CD8-positive, alpha-beta memory T cell (primary cell): ENCODE measurements at places on chromosomes 3 and 15. TPM values are rescaled to one million over a fixed set of nuclear protein-coding genes. Genes with fewer than 3 reads are reported as not detected.

GRCh38 chr3:172236771-172237742 lies 197.7 kb downstream of the FNDC3B start:
- DNase-seq, result no peak

DNA sequence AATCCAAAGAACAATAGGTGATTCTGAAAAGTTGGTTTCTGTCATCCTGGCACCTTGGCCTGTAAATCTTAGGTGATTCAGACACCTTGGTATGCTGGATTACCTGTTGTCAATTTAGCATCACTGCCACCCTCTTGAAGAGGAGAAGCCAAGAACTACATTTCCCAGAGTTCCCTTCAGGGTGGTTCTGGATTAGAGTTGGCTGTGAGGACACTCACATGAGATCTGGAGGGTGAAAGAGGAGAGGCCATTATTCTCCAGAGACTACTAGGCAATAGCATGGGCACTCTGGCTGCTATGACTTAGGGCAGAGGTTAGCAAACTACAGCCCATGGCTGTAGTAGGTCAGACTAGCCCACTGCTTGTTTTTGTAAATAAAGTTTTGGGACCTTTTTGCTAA lies 41.7 kb upstream of the CORO2B start:
- no peak for DNase-seq

The EAF1 gene
- 25.8 TPM for total RNA-seq

DNA sequence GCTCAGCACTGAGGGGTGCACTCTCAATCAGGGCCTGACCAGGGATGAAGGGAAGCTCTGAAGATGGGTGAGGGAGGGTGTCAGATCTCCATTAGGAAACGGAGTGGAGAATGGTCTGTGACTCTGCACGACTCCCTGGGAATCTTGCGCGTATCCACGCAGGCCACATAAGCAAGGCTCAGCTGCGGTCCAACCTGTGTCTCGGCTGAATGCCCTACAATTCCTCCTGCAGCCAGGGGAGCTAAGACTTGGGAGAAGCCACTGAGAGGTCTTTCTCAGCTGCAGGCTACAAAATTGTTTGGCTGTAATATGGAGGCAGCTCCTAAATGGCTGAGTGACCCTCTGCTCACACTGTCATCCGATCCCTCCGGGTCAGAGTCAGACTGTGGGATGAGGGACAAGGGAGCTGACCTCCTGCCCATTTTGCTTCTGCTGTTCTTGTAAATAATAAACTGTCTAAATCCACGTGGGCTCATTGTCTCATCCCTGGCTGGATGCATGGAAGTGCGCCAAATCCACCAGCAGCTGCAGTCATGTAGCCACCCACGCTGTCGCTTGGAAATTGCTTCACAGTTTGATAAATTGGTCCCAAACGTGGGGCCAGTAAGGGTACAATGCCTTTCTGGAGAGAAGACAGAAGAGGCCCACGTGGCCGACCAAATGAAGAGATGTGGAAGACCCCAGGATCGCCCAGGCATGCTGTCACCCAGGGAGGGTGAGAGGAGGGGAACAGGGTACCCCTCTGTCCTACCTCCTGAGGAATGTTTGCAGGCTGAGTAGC lies 30.5 kb downstream of the ALS2CL start:
- DNase-seq, result no peak

The FETUB gene
- total RNA-seq, result not detected

DNA sequence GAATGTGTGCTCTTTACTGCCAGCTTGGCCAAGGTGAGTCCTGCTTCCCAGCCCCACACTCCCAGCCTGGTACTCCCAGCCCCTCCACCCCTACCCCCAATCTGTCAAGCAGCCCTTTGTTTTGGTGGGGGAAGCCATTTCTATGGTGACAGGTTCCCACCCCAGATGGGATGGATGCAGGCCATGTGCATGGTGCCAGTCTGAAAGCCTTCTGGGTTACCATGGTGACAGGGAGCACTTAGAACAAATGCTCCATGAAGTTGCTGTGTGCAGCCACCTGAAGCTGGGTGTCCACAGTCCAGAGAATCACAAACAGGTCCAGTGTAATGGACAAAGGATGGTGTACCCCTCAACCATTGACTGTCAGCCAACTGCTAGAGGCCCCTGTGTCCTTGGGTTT lies 19.1 kb upstream of the VILL start:
- no peak for DNase-seq

The LRRC34 gene
- 2.4 TPM for total RNA-seq

- DNase-seq, result no peak
These were observed 215.9 kb upstream of the CTDSPL start for GRCh38 chr3:37645517-37646380.

GRCh38 chr3:196339493-196340254 lies 1.5 kb upstream of the TM4SF19 start:
- DNase-seq, result no peak

- DNase-seq, result no peak
These were observed at the start of gene BTLA for GRCh38 chr3:112498914-112499711. Gene BTLA, minus strand, starts transcription at chr3:112499472. Its CDS starts 114 bp downstream, at chr3:112499358.

The UBAP1L gene
- total RNA-seq, result 3.5 TPM

DNA sequence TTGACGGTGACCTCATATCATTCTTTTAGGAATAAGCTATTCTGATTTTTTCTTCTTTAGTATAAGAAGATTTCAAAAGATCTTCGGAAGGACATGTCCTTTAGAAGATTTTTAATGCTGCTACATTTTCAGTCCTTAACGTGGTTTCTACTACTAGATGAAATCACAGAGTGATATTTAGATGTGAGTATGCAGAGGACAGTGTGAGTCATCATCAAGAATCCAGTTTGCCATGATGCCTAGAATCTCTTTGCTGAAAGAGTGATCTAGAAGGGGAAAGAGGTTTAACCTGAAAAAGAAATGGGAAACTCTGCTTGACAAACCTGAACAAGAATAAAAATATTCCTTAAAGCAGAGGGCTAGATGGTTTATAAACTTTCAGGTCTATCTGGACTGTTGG lies 43.2 kb downstream of the SLC7A14 start:
- no peak for DNase-seq

The FOXL2NB gene
- total RNA-seq, result not detected

DNA sequence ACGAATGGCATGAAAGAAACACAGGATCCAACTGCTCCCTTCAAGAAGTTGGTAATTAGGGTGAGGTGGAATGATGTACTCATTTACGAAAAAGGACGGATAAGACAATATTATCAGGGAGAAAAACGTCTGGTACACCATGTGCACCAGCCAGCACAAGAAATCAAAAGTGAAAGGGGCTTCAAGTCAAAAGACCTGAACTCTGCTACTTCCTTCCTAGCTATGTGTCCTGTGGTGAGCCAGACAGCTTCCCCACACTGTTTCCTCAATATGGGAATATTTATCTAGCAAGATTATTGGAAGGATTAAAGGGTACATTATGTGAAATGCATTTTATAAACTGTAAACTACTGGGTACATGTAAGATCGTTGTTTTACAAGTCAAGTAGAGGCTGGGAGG lies 33.9 kb downstream of the RAB27A start:
- no peak for DNase-seq

DNA sequence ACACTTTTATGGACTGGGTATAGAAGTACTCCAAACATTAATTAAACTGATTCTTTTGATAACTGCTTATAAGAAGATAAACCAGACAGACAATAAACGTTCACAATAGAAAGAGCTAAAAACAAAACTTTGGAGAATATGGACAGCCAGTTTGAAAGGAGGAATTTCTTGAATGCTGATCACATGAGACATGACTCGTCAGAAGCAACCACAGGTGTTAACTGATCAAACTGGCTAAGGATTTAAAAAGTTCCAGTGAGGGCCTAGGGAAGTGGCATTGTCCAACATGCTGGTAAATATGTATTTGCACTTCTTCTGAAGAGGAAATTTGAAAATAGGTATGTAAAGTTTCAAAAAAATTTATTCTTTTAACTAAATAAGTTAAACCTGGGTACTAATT lies 29.4 kb upstream of the AP3B2 start:
- no peak for DNase-seq

The C2CD4B gene
- not detected for total RNA-seq

DNA sequence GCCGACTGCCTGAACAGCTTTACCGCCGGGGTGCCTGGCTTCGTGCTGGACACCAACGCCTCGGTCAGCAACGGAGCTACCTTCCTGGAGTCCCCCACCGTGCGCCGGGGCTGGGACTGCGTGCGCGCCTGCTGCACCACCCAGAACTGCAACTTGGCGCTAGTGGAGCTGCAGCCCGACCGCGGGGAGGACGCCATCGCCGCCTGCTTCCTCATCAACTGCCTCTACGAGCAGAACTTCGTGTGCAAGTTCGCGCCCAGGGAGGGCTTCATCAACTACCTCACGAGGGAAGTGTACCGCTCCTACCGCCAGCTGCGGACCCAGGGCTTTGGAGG lies 815 bp downstream of the SPINT1 start:
- DNase-seq, result no peak

DNA sequence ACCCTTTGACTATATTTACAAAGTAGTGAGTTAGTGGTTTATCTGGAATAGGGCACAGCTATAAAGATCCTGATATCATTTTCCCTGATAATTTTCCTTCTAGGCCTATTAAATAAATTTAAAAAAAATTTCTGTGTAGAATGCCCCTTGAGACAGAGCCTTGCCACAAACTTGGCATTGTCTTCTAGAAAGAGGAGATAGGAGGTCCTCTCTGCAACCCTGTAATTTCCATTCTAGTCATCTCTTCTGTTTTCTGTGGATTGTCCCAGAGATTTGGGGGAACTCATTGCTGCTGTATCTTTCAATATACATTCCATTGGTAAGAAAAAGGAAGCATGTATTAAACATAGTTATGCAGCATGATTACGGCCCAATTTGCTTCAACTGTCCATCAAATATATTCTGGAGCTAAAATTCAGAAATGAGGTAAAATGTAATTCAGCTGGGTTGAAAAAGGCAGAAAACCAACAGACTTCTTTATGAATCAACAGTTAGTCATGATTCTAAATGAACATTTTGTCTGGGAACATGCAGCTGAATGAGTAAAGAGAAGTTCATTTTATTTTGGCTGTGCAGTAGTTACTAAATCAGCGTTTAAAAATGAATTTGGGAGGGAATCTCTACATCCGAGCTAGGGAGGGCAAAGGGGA lies 401.1 kb downstream of the NAALADL2 start:
- DNase-seq, result no peak
